ENCODE measurements at places on chromosomes 16 and 17.

DNA sequence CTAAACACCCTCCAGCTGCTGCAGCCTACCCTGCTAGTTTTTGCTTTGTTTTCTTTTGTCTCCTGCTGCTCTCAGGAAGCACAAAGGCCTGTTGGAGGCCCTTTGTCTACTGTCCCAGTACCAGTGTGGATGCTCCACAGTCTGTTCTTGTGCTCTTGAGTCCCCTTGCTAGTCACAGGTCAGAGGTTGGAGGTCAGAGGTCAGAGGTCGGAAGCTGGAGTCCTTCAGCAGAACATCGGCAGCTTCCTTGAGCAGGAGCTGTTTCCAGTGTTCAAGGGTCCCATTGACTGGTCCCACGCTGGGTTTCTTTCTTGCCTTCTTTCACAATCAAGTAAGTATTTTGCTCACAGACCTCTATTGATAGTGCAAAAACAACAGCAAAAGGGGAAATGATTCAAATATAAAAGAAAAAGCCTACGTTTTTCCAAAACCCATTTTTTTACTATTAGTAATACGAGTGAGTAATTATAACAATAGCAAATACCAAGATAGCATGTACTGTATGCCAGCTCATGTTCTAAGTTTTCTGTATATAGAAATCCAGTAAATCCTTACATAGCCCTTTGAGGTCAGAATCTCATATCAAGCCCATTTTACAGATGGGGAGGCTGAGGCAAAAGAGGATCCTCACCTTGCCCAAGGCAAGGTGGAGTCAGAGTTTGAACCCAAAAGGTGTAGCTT, 10.9 kb upstream of the IL34 start:
- DNase-seq: no peak

- no peak for DNase-seq
Measured at GRCh38 chr16:19118938-19119431, 5.2 kb downstream of the ITPRIPL2 start.

GRCh38 chr17:49342575-49342936, 19.5 kb downstream of the ZNF652 start:
- DNase-seq: peak; percentile 26

DNA sequence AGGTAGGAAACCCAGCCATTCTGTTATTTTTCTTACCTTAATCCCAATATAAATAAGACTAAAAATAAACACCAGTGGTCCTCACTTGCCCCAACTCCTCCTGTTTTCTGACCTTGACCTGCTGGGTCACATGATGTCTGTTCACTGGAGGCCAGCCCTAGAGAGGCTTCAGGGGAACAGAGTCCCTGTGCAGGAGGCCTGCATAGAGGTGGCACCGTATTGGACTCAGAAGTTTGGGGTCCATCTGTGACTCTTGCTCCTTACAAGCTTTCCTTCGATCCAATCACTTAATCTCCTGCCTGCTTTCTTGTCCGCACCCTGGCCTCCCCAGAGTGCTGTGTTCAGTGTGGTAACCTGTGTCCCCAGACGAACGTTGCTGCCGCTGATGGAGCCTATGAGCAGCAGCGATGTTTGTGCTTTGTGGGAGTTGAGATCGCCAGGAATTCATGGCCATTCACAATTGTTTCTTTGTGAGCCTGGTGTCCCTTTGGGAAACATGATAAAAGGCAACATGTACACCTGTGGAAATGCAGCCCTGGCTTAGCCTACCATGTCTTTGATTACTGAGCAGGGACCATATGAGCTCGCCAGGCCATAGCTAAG, 4.7 kb downstream of the IGSF6 start:
- no peak for DNase-seq

GRCh38 chr17:76495663-76496400, 5.4 kb downstream of the RHBDF2 start:
- no peak for DNase-seq

Measured in CD4-positive, alpha-beta memory T cell (primary cell).